Bone marrow (tissue), 2 donors: ENCODE measurements at places on chromosomes 3 and 15.

- DNase-seq: no peak
Measured at GRCh38 chr3:130470126-130470525, 46.9 kb upstream of the COL6A6 start.

DNA sequence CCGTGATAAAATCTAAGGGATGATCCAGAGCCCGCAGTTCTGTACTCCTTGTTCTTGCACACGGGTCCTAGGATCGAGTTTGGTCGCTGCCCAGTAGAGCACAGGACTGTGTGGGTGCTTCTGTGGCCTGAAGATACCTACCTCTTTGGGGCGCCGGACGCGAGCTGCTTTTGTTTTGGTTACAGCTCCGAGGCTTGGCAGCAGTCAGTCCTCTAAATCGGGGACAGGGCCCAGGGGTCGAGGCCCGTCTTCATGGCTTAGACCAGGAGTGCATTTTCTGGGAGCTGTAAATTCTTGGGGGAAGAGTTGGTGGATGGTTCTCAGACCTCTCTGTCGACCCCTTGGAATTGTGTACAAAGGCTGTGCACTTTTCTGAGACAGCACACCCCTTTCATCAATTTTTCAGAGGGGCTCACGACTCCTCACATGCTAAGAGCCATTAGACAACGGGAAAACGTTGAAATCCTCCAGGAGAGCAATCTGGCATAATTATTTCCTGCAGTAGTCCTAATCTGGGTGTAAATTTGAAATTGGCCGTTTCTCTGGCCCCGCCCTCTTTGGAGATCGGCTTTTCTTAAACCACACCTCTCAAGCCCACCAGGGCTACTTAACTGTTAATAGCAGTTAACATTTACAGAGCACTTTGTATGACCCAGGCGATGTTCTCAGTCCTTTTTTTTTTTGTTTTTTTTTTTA, 928 bp downstream of the CEP97 start:
- no peak for DNase-seq

DNA sequence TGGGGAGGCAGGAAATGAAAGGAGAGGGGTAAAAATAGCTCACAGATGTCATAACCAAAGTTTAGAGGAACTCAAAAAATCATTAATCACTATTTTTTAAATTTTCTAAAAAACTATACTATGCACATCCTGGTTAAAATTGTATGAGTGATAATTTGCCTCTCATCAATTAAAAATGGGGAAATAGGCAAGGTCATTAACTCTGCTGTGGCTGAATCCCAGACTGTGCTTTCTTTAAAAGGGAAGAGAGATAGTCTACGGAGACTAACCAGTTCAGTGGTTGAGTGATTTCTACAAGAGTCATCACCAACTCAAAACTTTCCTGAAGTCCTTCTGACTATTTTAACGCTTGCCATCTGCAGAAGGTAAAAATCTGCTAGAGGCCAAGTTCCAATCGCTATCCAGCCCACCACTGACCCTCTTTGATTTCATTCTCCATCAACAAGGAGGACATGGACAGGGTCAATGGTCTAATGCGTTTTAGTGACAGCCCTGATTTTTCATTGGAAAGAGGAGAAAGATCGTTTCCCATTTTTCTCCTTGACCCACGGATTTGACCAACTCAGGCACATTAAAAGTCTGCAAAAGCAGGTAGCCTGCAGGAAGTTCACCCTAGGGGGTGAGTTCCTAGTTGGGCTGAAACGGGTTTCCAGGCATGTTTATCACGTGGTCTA, 850 bp downstream of the SUCLG2 start:
- DNase-seq: no peak

GRCh38 chr3:65201926-65202325, 514.1 kb upstream of the ADAMTS9 start:
- DNase-seq: no peak

DNA sequence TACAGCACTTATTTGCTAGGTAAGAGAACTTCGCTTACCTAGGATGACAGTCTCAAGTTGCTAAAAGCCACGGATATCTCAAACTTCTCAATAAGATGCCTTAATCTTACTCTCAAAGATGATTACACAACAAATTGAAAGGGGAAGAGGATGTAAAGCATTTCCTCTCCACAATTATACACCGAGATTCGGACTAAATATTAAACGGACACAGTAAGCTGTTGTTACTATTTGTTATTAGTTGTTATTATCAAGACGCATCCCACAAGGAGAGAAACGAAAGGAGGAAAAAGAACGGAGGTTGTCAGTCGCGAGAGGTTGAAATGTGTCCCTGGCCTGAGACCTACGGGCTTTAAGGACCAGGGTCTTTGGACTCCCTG, 660 bp downstream of the ZNF106 start:
- DNase-seq: no peak

DNA sequence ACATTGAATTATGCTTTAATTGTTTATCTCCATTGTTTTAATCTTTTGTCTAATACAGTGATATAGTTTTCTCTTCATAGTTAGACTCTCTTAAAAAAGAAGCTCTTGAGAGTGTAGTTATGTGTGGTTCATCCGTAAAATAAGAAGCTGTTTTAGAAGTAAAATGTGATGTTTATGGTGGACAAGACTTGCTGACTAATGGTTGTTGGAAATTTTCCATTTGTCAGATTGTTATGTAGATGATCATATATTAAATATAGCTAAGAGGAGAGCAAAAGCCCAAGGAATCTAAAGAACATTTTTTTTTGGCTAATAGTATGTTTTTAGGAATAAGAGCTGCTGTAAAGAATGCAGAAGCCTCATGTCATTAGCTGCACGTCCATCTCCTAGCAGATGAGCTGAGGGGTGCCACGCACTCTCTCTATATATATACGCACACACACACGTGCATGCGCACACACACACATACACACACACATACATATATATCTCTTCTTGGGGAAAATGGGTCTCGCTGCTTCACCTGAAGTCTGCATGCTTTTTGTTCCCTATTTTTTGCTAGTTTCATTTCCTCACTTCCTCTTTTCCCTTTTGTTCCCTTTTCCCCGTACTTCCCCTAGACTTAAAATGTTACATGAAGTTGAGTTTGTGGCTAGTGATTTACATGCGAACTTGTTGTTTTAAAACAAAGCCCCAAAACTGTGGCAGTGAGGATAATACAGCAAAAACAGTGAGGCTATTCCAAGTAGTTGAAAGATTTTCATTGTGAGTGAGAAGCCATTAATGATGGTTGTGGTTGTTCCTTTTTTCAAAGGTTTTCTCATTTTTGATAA, 107.8 kb downstream of the MBNL1 start:
- DNase-seq: peak; percentile 92

GRCh38 chr15:40932156-40932555, 3.0 kb downstream of the DLL4 start:
- DNase-seq: peak; percentile 33

GRCh38 chr3:133840767-133841166, 35.2 kb downstream of the SRPRB start:
- no peak for DNase-seq

DNA sequence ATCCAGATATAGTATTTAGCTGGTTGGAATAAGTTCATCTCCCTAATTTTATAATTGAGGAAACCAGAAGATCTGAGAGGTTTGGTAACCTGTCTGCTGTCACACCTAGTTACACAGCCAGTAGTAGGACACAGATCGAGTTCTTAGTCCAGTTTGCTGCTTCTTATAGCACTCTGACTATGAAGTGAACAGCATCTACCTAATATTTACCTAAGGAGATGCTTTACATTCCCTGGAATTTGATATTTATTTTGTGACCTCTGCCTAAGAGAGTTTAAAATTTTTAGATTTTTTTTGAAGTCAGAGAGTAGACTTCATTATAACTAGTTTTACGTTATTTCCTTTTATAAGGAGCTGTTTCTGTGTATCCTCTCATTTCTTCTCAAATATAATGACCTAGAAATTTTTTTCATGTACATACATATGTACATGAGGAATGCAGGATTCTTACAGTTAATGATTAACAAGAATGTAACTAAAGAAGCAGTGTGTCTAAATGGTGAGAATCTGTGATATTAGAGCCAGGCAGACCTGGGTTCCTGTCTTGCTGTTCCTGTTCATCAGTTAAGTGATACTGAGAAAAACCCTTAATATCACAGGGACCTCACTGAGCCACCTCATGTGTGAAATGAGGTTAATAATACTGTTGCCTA, 4.3 kb downstream of the ARHGEF26 start:
- DNase-seq: no peak

DNA sequence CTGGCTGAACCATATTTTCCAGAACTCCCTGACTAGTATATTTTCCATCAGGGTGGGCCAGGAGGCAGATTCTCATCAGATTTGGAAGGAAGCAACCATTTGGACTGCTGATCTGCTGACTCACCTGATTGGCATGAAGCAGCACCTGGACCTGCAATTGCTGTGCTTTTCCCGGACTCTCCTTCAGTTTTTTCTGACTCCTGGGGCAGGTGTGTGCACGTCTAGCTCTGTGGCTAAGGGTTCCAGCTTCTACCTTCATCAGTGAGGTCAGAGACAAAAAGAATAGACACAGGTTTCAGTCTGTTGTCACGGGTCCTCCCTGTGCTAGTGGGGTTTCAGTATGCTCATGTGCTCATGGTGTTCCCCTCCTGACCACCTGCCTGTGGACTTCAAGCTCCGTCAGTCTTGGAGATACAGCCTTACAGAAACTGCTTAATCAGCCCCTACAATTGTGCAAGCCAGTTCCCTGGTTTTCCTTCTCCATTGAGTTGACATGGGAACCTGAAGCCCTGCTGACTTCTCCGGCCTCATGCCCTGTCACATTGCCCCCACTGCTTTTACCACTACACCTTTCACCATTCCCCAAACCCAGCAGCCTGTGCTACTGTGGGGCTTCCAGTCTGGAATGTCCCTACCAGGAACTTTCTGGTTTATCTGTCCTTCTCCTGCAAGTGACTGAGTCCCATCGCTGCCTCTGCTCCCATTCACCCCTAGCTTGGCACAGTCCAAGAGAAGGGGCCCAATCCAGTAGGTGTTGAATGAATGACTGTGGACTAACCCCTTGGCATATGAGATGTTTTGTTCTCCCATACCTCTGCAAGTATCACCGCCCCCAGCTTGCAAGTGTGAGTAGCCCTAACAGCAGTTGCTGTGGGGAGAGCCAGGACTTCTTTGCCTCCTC, 31.7 kb downstream of the HMCES start:
- no peak for DNase-seq

GRCh38 chr3:49803465-49804140, 542 bp downstream of the INKA1 start:
- DNase-seq: peak; percentile 66
